Activated T-cell treated with anti-CD3 and anti-CD28 coated beads, Interleukin-2, amount 50 U/mL, for 72 hours (primary cell): ENCODE measurements at places on chromosomes 1 and 21. TPM values are rescaled to one million over a fixed set of nuclear protein-coding genes. Genes with fewer than 3 reads are reported as not detected.

The NFASC gene
- total RNA-seq: 0.23 TPM

- no peak for DNase-seq
- H3K27me3 ChIP-seq: no peaks in the 10 kb centered on the region
- no peak overlapping the region for H3K27ac ChIP-seq
- H3K4me3 ChIP-seq: no peak overlapping the region
- no peaks in the 10 kb centered on the region for H3K36me3 ChIP-seq
- no peaks in the 10 kb centered on the region for H3K4me1 ChIP-seq
These were observed 511.2 kb downstream of the USP25 start for GRCh38 chr21:16241016-16241415.

- no peaks in the 10 kb centered on the region for H3K27me3 ChIP-seq
- H3K36me3 ChIP-seq: no peaks in the 10 kb centered on the region
- H3K4me3 ChIP-seq: no peak overlapping the region
- no peaks in the 10 kb centered on the region for H3K4me1 ChIP-seq
These were observed 157.1 kb upstream of the NRIP1 start for GRCh38 chr21:15221799-15222386.

- peaks cover 93% of the 10 kb centered on the region for H3K4me1 ChIP-seq
- H3K27me3 ChIP-seq: no peaks in the 10 kb centered on the region
- peak overlapping the region; percentile 76 for H3K27ac ChIP-seq
- H3K36me3 ChIP-seq: no peaks in the 10 kb centered on the region
- no peak for DNase-seq
These were observed 258.9 kb upstream of the SGIP1 start for GRCh38 chr1:66275083-66275482.

DNA sequence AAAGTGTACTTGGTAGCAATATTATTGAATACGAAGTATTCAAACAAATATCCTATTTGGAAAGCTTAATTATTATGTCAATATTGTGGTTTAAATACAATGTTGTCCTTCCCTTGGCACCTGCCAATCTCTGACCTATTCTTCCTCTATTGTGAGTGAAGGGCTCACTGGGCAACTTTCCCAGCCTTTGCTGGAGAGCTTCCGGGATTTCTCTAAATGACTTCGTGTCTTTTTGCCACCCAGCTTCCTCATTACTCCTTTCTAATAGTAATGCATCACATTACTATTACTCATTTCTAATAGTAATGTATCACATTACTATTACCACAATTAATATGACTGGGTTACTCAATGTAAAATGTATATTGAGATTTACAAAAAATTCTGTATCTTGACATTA, 880.6 kb downstream of the BRINP3 start:
- no peaks in the 10 kb centered on the region for H3K4me1 ChIP-seq
- H3K27ac ChIP-seq: no peak overlapping the region
- DNase-seq: no peak
- no peak overlapping the region for H3K4me3 ChIP-seq
- no peaks in the 10 kb centered on the region for H3K27me3 ChIP-seq
